Lung (tissue), 17 donors: ENCODE measurements at places on chromosomes 6 and 20.
A peak's percentile ranks its signal among the peaks of the same experiment; 100 is the strongest.

- no peak overlapping the region for H3K27ac ChIP-seq
- H3K36me3 ChIP-seq = no peaks in the 10 kb centered on the region
- no peaks in the 10 kb centered on the region for H3K27me3 ChIP-seq
- H3K4me1 ChIP-seq = no peaks in the 10 kb centered on the region
- DNase-seq = no peak
- H3K4me3 ChIP-seq = no peak overlapping the region
Measured at GRCh38 chr20:34269996-34270627, 28.9 kb downstream of the ASIP start.

DNA sequence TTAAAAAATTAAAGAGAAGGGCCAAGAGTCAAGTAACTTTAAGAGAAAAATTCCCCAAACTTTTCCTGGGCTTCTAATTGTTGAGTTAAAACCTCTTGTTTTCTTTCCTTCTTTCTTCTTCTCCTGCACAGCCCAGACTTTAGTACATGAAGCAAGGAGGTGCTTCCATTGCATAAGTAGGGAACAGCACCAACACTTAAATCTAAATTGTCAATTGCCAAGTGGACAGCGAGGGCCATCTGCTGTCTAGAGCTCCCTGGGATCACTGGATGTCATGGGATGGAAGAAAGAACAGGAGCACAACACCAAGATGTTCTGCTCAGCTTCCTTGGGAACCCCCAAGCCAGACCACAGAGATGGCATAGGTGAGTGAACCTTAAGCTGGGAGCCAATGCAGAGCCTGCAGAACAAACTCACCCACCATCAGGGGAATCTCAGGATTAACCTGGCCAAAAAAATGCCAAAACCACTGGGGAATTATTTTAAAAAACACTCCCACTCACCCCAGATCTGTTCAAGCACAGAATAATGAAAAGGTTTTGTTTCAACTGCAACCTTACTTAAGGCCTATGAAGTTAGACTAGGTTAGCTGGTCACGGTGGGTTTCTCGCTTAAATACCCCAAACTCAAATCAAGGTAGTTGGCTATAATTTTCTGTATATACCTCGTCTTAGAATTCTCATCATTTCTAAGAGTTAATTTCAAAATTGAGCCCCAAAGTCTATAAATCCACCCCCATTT, 67.8 kb downstream of the TNFRSF21 start:
- H3K4me1 ChIP-seq = peaks cover 4% of the 10 kb centered on the region
- no peak overlapping the region for H3K4me3 ChIP-seq
- no peaks in the 10 kb centered on the region for H3K36me3 ChIP-seq

DNA sequence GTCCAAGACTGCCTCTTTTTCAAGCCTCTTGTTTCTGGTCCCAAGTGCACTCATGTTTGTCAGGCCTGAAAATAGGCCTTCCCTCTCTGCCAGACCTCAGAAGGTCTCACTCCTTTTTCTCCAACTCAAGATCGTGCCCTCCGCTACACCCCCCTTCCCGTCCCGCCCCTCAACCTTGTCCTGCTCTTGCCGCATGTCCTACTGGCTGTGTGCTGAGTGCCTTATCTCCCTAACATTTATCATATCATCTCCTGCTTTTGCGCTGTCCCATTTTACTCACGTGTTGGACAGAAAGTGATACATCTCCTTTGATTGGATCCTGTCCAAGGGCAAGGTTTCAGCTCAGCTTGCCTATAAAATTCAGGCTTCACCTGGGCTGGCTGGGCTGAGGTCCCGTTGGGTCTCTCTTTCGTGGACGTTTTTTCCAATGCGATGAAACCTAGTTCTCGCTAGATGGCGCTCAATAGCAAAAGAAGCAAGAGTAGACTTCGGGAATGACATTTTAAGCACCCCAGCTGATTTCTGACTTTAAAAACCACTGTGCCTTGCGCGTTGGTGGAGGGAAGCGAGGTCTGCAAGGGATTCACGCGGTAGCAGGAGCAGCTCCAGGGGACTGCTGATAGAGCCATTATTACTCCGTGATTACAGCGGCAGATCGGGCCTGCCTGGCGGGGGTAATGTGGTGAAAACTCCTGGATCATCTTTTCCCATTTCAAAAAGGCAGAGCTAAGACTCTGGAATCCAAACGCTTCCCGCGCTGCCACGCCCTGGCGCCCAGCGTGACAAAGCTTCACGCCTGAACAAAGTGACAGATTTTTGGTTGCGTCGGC, 137.6 kb downstream of the IMPG1 start:
- peak; percentile 68 for DNase-seq
- H3K4me1 ChIP-seq = peaks cover 11% of the 10 kb centered on the region
- H3K27me3 ChIP-seq = peaks cover 3% of the 10 kb centered on the region
- H3K4me3 ChIP-seq = no peak overlapping the region
- H3K27ac ChIP-seq = no peak overlapping the region

DNA sequence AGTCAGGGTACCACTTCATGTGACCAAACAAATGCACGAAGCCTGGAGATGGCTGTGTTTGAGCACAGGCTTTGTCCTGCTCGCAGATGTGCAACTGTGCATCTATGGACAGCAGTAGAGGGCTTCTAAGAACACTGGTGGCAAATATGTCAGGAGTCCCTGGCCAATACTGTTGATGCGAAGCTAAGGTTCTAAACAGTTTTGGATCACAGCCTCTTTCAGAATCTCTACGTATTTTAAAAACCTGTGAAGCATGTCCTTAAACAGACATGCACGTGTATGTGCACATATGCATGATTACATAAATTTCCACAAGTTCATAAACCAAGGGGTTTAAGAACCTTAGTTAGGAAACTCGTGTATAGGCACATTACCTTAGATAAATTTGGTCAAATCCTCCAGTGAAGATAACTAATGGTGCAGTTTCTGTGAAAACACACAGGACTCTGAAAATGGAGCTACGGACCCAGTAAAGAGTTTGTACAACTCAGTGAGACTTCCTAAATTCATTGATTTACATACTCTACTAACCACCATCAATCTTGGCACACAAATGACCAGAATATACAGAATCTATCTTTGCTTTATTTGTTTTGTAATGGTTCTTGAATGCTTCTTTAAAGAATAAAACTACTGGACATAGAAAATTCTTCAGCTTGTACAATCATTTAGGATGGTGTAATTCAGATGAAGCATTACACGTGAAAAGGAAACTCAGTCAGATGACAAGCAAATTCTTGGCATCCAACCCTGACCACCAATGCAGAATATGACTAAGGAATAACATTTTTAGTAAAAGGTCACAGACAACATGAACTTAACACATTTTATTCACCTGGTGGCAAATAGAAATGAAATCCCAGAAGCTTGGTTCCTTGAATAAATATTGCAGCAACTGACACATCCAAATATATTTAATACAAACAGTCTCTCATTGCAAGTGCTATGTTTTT, 27.4 kb downstream of the KCNQ5 start:
- DNase-seq = no peak
- H3K4me3 ChIP-seq = no peak overlapping the region
- H3K27ac ChIP-seq = no peak overlapping the region

GRCh38 chr6:136728976-136729515, 63.2 kb downstream of the MAP3K5 start:
- H3K27me3 ChIP-seq = no peaks in the 10 kb centered on the region
- no peak for DNase-seq
- peaks cover 3% of the 10 kb centered on the region for H3K4me1 ChIP-seq
- H3K27ac ChIP-seq = no peak overlapping the region

DNA sequence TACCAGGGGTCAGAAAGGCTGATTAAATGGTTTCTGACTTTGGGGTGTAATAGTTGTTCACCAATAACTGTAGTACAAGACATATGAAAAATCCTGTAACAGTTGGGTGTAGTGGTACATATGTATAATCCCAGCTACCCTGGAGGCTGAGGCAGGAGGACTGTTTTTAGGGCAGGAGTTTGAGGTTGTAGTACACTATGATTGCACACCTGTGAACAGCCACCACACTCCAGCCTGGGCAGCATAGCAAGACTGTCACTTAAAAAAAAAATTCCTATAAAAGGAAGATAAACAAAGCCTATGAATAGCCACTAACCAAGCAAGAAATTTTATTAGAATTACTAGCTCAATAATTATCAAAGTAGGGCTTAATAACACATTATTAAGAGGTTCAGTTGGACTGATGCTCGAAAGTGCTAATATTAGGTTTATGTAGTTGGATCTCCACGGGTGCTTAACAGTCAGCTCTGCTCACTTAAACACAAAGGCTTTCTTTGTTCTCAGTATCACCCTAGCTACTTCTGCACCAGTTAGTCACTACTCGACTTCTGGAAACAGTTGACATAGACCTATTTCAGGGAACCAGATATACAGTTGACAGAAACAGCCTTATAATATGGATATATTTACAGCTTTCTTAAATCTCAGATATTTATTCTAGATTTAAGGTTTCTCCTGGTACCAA, 113.0 kb downstream of the MTFR2 start:
- H3K4me1 ChIP-seq = no peaks in the 10 kb centered on the region
- no peak overlapping the region for H3K4me3 ChIP-seq
- H3K27ac ChIP-seq = peak overlapping the region; percentile 61
- no peaks in the 10 kb centered on the region for H3K36me3 ChIP-seq
- H3K27me3 ChIP-seq = no peaks in the 10 kb centered on the region

DNA sequence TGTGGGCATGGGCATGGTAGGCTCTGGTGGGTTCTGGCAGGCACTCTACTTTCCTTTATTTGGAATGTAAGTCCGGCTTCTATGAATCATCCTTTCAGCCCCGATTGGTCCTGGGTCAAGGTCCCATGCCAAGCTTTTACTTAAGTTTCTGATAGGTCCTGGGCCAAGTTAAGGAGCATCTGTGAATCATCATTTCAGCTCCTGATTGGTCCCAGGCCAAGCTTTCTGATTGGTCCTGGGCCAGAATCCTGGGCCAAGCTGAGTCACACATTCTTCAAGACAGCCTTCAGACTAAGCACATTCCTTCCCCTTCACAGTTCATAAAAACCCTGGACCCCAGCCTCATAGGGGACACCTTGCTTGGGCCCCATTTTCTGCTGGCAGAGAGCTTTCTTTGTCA, 231.0 kb upstream of the EYS start:
- H3K27ac ChIP-seq = no peak overlapping the region
- peak; percentile 44 for DNase-seq
- no peaks in the 10 kb centered on the region for H3K4me1 ChIP-seq
- H3K4me3 ChIP-seq = no peak overlapping the region
- no peaks in the 10 kb centered on the region for H3K27me3 ChIP-seq
- no peaks in the 10 kb centered on the region for H3K36me3 ChIP-seq

- DNase-seq = no peak
- no peaks in the 10 kb centered on the region for H3K4me1 ChIP-seq
- no peaks in the 10 kb centered on the region for H3K27me3 ChIP-seq
- no peak overlapping the region for H3K27ac ChIP-seq
- no peaks in the 10 kb centered on the region for H3K36me3 ChIP-seq
- no peak overlapping the region for H3K4me3 ChIP-seq
Measured at GRCh38 chr6:54737247-54737646, 109.3 kb upstream of the FAM83B start.

DNA sequence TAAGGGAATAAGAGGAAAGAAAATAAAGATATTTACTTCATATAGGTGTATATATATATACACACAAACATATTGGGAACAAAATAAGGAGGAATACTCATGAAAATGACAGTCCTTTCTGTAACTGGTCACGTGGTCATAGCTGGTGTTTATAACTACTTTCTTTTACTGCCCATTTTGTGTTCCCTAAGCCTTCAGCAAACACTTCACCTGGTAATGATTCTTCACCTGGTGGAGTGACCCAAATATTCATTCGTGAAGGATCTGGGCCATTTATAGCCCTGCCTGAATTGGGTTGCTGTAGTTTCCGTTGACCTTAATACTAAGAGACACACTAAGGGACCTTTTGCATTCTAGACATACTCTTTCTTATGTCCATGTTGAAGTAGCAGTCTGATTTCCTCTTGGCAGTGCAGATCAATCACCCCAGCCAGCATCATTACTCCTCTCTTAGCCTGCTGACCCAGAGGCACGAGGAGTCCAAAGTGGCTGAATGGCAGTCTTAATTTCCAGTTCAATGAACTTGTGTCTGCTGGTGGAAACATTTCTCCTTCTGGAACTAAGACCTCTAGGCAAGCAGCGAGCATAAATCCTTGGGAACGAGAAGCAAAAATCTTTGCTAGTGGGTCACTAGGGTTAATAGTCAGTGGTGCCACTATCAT, 39.9 kb upstream of the IYD start:
- no peaks in the 10 kb centered on the region for H3K36me3 ChIP-seq
- H3K27me3 ChIP-seq = no peaks in the 10 kb centered on the region
- no peak overlapping the region for H3K4me3 ChIP-seq
- peaks cover 6% of the 10 kb centered on the region for H3K4me1 ChIP-seq
- H3K27ac ChIP-seq = no peak overlapping the region

- H3K27me3 ChIP-seq = no peaks in the 10 kb centered on the region
- H3K36me3 ChIP-seq = peaks cover 17% of the 10 kb centered on the region
- no peak for DNase-seq
- no peaks in the 10 kb centered on the region for H3K4me1 ChIP-seq
- H3K27ac ChIP-seq = peak overlapping the region; percentile 14
Measured at GRCh38 chr20:36932476-36933426, 18.8 kb downstream of the SAMHD1 start.

- no peak for DNase-seq
- no peaks in the 10 kb centered on the region for H3K36me3 ChIP-seq
- H3K4me1 ChIP-seq = no peaks in the 10 kb centered on the region
- H3K4me3 ChIP-seq = peak overlapping the region; percentile 80
Measured at GRCh38 chr6:136550045-136550329, 235 bp downstream of the MAP7 start.

DNA sequence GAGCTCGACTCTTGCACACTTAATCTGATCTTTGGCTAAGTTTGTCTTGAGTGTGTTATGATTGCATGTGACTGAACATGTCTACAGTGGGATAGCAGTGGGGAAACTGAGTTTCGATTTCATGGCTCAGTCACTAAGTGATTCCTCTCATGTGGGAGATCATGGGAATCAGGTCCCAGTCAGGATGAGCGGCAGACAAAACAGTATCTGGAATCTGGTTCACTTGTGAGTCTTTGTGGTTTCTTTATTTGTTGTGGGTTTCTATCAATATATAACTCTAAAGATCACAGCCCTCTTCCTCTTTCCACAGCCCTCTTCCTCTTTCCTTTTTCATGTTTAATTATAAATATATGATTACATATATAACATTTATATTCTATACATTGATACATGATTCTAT, 4.0 kb downstream of the RPP21 start:
- no peaks in the 10 kb centered on the region for H3K27me3 ChIP-seq
- peaks cover 4% of the 10 kb centered on the region for H3K36me3 ChIP-seq
- H3K4me1 ChIP-seq = peaks cover 6% of the 10 kb centered on the region
- H3K27ac ChIP-seq = no peak overlapping the region
